HTR-8/SVneo (cell line): ENCODE measurements at places on chromosomes 13 and 19.

DNA sequence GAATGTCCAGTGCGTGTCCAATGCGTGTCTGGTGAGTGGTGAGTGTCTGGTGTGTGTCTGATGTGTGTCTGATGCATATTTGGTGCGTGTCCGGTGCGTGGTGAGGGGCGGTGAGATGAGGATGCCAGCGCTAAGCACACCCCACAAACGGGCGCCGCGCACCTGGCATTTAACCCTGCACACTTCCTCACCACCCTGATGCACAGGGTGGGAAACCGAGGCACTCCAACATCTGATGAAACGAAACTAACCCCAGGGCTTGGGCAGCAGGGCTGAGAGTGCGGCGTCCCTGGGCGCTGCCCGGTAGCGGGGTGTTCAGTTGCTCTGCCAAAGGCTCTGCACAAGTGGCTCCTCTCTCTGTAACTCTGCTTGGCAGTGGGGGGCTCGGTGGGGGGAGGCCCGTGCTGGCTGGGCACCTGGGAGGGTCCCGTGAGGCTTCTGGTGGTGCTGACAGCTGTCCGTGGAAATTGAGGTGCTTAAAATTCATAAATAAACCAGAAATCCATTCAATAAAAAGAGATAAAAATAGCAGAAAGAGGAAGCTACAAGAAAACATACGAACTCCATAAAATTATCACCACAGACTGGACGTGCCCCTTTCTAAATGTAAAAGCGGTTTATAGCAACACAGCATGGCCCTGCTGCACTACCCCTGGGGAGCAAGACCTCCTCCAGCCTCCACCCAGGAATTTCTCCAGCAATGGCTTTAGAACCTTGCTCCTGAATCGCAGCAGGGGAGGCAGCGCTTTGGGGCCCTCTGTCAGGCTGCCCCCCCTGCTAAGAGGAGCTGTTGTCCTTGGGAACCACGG is 76.0 kb downstream of the RASA3 start:
- DNase-seq: no peak

DNA sequence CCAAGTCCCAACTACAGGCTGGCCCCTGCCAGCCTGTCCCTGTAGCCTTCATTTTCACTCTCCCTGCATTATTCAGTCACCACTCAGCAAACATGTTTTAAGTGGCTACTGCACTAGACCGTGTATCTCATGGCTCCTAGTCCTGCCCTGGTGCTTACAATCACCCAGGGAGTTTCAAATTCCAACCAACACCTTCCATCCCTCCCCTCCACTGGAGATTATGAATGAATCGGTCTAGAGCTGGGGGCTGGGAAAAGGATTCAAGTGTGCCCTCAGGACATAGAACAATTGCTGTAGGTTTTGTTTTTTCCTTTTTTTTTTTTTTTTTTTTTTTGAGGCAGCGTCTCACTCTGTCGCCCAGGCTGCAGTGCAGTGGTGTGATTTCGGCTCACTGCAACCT is 15.0 kb upstream of the TNFAIP8L1 start:
- no peak for DNase-seq

GRCh38 chr19:10074153-10074552 is 12.0 kb upstream of the SHFL start:
- no peak for DNase-seq

GRCh38 chr19:43525836-43526771 is 897 bp downstream of the ETHE1 start:
- no peak for DNase-seq

DNA sequence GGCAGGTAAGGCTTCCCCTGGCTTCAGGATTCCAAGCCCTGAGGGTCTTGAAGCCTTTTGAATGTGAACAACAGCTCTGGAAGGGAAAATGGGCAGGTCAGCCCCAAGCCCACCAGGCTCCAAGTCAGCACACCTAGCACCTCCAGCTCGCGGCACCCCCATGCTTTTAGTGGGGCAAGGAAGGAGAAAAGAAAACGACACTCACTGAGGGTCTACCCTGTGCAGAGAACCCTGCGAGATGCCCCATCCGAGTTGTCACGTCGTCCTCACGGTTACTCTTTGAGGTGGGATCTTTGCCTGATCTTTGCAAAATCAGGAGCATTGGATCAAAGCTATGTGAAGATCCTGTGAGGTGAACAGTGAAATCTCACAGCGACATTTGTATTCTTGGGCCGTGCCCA is 5.7 kb upstream of the F10 start:
- no peak for DNase-seq

DNA sequence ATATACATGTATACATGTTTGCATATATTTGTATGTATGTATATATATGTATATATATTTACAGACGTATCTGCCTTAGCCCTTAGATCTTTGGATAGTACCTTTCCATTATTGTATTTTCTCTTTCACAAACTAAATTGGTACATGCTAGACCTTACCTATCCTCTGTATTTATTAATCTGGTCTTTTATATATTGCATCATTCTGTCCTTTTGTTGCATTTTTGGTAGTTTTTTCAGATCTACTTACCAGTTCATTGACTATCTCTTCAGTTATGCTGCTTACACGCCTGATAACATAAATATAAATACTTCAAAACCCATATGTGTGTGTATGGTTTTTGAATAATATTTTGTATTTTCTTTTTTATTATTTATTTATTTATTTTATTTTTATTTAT is 11.7 kb downstream of the ZNF613 start:
- no peak for DNase-seq

- no peak for DNase-seq
Measured at GRCh38 chr19:1261538-1261797, 7.7 kb upstream of the CIRBP start.

GRCh38 chr13:48539550-48539949 is 6.7 kb upstream of the RCBTB2 start:
- no peak for DNase-seq

GRCh38 chr19:12997967-12998940 is 3.0 kb downstream of the NFIX start:
- no peak for DNase-seq

DNA sequence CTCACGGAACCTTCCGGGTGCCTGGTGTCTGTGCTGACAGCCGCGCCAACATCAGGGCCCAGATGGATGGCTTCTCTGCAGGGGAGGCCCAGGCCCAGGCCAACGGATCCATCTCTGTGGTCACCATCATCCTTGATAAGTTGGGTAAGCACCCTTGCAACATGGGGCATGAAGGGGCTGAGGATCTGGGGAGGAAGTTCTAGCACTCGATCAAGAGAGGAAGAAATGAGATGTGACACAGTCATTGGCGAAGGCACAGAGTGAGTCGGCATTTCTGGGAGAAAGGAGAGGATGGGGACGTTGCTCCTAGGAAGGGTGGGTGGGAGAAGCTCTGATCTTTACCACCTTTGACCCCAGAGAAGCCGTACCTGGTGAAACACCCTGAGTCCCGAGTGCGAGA is 4.4 kb downstream of the CILP2 start:
- no peak for DNase-seq

DNA sequence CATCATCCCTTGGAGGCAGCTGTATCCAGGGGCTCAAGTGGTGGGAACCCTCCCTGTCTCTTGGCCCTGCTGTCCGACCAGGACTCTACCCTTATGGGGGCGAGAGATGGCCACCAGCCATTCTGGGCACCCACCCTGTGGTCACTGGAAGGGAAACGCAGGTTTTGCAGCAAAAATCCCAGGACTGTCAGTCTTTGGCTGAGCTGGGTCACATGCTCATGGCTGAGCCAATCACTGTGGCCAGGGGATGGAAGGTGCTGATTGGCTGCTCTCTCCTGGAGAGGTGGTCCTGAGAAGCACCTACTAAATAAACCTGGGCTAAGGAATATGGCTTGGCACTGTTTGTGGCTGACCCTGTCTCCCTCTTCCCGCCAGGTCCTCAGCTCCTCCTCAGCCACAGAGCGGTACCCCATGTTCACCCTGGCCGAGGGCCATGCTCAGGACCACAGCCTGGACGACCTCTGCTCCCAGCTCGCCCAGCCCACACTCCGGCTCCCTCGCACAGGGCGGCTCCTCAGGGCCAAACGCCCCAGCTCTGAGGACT is 8.9 kb downstream of the ATG4D start:
- DNase-seq: peak; percentile 53

DNA sequence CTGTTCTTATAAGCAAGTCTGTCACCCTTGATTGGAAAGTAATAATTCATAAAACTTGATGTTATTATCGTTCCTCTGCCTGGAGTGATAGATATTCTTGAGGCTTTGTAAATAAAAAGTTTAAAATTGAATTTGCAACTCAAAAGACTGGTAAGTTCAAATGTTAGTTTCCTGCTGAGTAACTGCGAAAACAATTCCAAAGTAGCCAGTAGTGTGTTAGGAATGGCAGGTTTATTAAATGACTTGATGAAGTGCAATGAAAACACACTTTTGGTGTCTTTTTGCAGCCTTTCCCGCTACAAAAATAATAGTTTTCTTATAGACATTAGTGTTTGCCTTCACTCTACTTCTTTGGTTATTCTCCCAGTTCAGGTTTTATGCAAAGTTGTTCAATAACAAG is 299.3 kb downstream of the DLEU7 start:
- no peak for DNase-seq

DNA sequence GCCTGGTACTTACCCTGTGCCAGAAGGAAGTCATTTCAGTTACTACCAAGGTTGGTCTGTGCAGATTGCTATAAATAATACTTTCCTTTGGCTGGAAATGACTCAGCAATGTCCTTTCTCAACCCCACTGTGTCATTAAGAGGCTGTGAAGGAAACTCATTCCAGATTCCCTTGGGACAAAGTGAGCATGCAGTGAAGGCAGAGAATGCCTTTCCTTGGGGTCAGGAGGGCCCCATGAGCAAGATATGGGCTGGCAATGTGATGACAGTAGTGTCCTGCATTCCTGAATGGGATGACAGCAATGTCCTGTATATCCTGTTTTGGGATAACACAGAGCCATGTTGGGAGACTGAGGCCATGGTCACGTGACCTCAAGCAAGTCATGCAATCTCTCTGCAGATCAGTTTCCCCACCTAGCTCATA is 213.1 kb upstream of the TMTC4 start:
- peak; percentile 7 for DNase-seq

DNA sequence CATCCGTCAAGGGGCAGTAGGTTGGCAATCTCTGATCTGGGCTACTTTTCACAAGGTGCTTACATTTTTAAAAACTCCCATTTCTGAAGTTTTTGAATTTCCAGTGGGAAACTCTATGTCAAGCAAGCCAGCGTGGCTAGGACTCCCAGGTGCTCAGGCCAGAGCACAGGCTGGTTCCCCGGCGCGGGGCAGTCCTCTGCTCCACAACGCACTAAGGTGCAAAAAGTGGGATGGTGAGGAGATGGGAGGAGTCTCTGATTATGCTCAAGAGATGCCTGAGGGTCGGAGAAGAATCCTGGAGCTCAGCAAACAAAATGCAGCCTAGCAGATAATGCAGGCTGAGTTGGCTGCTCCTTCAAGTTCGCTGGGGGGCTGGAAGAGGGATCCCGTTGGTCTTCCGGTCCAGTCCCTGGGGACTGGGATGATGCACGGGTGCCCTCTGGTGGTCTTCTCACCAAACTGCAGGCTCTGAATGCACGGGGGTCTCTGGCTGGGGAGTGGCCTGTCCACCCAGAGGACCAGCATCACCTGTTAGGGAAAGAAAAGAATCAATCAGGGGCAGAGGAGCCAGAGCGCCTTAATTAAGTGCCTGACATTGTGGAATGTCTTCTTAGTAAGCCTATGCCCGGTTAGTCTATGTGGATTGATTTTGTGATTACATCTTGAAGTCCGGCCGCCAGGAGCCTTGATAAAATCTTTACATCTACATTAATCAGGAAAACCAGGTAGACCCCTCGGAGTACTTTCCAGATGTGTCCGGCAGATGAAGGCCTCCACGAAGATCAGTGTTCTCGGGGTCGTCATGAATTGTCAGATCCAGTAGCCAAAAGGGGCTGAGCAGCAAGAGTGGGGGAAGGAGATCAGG is 244.4 kb upstream of the MAB21L1 start:
- DNase-seq: peak; percentile 65

GRCh38 chr19:15280915-15281683 is 48.9 kb upstream of the EPHX3 start:
- no peak for DNase-seq

- DNase-seq: no peak
Measured at GRCh38 chr13:73082895-73083294, 24.1 kb downstream of the KLF5 start.

GRCh38 chr13:74193391-74193790 is 59.2 kb upstream of the KLF12 start:
- no peak for DNase-seq

DNA sequence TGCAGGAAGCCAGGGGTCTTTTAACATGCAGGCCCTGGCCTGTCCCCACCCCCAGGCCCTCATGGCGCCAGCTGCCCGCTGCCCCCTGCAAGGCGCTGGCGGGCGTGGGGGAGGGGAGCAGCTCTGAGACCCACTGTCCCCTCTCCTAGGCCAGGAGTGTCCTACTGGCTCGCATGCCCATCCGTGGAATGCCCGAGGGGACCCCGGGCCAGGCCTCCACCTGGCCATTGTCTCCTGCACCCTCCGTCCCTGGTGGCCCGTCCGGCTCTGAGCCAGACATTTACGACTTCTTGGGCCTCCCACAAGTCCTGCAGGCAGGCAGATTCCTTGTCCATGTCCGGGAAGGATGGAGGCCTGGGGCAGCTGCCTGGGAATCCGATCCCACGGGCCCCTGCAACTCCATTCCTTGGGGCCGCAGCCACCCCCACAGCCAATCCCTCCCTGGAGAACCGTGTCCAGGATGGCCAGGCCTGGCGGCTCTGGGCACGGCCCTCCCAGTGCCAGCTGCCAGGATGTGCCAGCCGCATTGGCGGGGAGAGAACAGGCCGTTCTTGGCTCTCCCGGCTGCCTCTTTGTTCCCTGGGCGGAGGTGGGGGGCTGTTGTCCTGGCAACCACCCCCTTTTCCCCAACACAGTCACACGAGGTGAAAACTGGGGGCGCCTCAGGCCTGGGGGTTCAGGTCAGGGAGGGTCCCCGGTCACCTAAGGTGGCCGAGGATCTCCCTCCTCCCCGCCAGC is 10.5 kb upstream of the PLIN3 start:
- no peak for DNase-seq

DNA sequence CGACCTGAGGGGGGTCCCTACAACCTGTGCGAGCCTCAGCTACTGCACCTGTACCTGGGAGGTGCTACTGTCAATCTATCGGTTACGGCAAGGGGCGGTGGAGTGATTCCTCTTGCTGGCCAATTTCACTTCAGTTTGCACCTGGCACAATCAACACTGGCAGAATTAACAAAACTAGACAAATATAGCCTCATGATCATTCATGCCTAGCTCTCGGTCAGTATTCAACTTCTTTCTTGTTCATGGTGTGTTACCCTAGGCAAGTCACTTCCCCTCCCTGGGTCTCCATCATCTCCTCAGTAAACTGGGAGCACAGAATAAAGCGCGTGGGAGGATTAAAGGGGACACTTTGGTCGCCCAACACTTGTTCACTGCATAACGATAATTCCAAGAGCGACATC is 618 bp downstream of the HAUS8 start:
- DNase-seq: no peak

GRCh38 chr19:33849551-33850147 is 53.0 kb downstream of the KCTD15 start:
- no peak for DNase-seq
